DMS79 (cell line): ENCODE measurements at places on chromosomes 12 and 14.

GRCh38 chr14:70045310-70045709, 143.4 kb downstream of the SLC8A3 start:
- no peak for DNase-seq

DNA sequence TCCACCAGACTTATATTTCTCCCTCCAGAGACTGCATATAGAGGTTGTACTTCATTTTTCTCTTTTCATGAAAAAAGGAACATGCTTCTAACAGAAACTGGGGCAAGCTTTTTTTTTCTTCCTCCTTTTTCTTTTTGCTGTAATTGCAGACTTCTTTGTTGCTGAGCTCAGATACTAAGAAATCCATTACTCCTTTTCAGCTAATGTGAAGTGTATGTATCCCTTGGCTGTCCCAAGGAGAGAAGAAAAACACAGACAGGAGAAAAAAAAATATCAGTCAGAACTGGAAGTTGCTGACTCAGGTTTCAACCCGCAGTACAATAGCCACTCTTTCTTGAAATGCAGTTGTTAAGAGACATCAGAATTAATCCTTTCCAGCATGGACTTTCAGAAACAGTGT, 1248.4 kb downstream of the LRFN5 start:
- DNase-seq, result no peak

GRCh38 chr14:102124419-102124818, 15.3 kb upstream of the WDR20 start:
- DNase-seq, result no peak

- peak; percentile 87 for DNase-seq
These were observed 19.2 kb upstream of the MAP1LC3B2 start for GRCh38 chr12:116539905-116540482.

DNA sequence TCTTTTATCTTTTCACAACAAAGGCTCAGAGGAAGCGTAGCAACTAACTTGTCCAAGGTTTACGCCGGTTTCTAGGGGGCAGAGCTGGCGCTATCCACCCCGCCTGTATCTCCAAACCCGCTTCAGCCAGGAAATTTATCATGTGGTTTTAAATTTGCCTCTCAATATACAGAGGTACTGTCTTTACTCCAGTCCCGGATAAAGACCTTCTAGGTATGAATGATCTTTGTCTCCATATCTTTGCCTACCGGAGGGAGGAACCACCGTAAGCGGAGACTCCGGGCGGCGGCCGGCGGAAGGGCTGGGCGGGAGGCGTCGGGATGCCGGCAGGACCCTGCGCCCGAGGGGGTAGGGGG, 693 bp upstream of the RIMKLB start:
- DNase-seq, result no peak

DNA sequence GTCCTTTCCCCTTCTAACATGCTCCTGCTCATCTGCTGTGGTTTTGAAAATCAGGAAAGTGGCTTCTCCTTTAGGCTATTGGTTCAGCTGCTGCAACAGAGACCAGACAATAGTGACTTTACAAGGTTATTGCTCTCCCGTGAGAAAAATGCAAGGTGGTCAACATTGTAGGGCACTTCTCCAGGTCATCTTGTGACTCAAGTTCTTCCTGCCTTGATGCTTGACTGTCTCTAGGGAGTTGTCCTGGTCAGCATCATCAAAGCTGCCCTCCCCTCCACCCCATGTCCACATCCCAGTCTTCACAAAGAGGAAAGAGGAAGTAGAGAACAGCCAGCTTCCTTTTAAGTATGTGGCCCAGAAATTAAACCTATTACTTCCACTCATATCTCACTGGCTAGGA, 3.9 kb upstream of the TMEM63C start:
- no peak for DNase-seq

- DNase-seq, result no peak
These were observed 155.8 kb downstream of the TPH2 start for GRCh38 chr12:72094490-72094889.

- no peak for DNase-seq
These were observed 137.5 kb downstream of the NRXN3 start for GRCh38 chr14:78307671-78308070.

DNA sequence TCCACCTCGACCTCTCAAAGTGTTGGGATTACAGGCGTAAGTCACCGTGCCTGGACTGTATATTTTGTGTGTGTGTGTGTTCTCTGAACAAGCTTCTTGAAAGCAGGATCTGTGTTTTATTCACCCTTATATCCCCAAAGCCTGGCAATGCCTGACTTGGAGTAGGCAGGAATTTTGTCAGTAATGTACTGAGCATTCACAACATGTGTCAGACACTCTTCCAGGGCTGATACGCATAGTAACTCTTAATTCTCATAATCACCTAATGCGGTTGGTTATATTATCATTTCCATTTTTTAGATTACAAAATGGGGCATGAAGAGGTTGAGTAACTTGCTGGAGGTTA, 50.4 kb upstream of the PLEKHG3 start:
- no peak for DNase-seq
